ENCODE measurements at places on chromosomes 3 and 15.

- DNase-seq: no peak
Measured at GRCh38 chr3:49799105-49799504, 568 bp downstream of the CDHR4 start.

- DNase-seq: no peak
Measured at GRCh38 chr3:377158-377561, 180.6 kb downstream of the CHL1 start.

GRCh38 chr3:9955611-9956352, 3.6 kb upstream of the PRRT3 start:
- no peak for DNase-seq

DNA sequence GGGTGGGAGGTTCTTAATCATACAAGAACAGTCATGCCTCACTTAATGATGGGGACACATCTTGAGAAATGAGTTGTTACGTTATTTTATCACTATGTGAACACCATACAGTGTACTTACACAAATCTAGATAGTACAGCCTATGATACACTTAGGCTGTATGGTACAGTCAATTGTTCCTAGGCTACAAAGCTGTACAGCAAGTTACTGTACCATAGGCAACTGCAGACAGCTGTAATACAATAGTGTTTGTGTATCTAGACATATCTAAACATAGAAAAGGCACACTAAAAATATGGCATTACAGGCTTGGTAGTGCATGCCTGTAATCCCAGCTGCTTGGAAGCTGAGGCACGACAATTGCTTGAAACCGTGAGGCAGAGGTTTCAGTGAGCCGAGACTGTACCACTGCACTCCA, 55.7 kb upstream of the PLXND1 start:
- no peak for DNase-seq

GRCh38 chr3:188220988-188221818, 67.2 kb downstream of the LPP start:
- DNase-seq: no peak

- no peak for DNase-seq
Measured at GRCh38 chr3:118541796-118542195, 492.9 kb downstream of the IGSF11 start.

DNA sequence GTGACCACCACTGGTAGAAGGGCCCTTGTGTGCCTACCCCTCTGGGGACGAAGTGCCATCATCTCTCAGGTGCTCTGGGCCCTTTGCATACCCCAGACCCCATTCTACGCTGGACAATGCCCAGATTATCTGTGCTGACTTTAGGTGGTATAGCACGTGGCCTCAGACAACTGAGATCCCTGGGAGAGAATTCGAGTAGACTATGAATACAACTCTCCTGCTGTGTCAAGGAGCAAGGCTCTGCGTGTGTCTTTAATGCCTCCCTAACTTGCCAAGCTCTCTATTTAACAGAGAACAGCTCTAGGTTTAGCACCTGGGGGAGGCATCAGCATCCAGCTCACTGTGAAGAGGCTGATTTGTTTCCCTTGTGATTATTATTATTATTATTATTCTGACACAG, 29.1 kb downstream of the FAM3D start:
- DNase-seq: no peak

DNA sequence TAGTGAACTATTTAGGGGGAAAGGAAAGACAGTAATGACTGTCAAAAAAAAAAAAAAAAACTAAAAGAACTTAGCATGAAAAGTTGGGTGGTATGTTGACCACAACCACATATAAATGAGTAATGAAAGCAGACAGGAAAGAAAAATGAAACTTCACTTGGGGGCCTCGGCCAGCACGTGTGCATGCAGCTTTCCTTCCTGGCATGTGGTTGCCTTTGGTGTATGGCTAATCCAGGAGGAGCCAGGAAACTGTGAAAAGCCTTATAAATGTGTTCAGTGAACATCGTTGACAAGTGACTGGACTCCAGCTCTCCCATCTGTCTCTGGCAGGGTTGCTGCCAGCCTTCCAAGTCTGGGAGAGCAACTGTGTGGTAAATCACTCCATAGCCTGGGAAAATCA, 195.1 kb downstream of the DTWD1 start:
- no peak for DNase-seq

DNA sequence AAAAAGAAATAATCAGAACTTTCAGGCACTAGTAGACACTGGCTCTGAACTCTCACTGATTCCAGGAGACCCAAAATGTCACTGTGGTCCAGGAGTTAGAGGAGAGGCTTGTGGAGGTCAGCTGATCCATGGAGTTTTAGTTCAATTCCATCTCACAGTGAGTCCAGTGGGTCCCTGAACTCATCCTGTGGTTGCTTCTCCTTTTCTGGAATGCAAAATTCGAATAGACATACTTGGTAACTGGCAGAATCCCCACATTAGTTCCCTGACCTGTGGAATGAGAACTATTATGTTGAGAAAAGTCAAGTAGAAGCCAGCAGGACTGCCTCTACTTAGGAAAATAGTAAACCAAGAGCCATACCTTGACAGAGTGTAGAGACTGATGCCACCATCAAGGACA, 87.3 kb upstream of the OXTR start:
- DNase-seq: no peak

GRCh38 chr15:59721411-59721810, 32.3 kb upstream of the BNIP2 start:
- DNase-seq: no peak

GRCh38 chr3:129023909-129024308, 22.8 kb downstream of the EFCC1 start:
- DNase-seq: no peak

DNA sequence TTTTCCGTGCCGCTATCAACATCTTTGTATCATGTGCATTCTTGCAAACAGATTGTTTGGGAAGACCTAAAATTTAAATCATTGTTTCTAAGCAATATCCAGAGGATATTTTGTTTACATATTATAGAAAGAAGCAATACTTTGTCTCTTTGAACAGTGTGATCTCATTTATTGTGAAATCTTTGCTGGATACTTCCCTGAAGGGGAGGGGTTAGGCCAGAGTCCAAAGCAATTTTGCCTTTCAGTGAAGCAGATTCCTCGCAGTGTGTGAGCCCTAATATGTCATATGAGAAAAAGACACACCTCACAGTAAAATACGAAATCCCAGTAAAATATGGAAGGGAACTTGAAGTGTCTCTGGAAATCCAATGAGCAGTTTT, 158.7 kb upstream of the SLCO3A1 start:
- DNase-seq: no peak

All from vagina (tissue), 2 donors.